Stimulated activated CD8-positive, alpha-beta memory T cell treated with anti-CD3 and anti-CD28 coated beads, Interleukin-7, amount 100 ng/mL, for 4 hours (primary cell): ENCODE measurements at places on chromosomes 7 and 10.

DNA sequence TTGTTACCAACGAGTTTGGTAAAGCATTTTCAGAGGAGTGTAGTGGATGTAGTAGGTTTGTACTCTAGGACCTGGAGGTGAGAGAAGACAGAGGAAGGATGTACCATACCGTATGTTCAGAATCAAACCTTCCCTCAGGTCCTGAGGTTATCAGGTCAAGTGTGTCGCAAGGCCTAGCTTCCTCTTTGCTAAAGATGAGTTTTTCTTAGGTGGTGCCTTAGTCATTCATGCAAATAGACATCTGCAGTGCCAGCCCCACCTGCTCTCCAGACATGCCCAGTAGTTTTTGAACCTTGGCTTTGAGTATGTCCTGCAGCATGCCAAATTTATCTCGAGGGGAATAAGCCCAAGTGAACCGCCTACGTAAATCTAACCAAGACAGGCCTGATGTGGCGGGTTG is 71.3 kb downstream of the HDAC9 start:
- no peak for DNase-seq

DNA sequence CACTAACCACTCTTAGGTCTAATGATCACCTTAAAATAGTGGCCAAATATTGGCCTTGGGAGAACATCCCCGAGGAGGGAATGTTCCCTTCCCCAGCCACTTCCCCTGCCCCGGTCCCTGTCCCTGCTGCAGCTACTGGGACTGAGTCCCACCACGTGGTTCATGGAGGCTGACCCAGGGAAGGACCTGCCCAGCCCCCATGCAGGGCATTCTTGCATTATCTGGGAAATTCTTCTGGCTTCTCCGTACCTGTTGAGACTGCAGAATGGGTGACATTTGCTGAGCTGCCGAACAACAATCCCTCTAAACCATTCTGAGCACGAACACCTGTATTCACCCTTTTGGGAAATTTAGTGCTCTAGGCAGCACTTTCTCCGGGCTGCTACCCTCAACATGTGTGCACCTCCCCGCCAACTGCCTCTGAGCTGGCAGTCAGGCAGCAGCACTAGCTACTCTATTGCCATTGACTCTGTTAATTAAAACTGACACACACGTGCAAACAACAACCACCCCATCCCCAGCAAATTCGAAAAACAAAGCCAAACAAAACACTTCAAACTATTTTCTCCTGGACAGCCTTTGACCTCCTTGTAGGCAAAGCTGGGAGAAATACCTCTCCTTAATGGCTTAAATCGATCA is 567.4 kb upstream of the MKI67 start:
- DNase-seq: no peak

DNA sequence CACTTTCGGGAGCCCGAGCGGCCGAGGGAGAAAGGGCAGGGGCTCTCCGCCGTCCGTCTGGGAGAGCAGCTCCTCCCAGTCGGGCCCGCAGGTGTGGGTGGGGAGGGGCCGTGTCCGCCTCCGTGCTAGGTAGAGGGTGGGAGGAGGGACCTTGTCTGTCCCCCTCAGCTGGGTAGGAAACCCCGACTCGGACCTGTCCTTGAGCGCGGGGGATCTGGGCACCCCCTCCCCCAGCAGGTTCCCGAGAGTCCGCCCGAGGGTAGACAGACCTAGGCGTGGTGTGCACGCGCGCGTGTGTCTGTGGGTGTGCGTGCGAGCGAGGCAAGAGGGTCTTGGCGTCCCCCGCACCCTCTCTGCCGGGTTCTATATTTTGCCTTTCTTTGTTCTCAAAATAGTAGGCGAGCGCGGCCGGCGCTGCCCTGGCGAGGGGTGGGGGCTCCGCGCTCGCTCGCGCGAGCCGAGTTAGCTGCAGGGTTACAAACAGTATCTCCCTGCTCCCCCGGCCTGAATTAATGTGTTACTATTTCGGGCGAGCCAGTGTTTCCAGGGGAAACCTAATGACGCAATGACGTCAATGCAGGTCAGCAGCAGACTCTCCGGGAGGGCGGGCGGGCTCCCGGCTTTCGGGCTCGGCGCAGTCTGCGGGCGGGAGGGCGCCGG is 73.9 kb upstream of the LEP start:
- no peak for DNase-seq

GRCh38 chr7:2786607-2787116 is 57.4 kb downstream of the GNA12 start:
- DNase-seq: no peak

GRCh38 chr7:130881091-130881798 is 147.2 kb upstream of the KLF14 start:
- no peak for DNase-seq
